T-helper 1 cell (primary cell): ENCODE measurements at places on chromosomes 5 and 9.

- DNase-seq = no peak
These were observed 109.9 kb downstream of the CACNA1B start for GRCh38 chr9:137987244-137988030.

- DNase-seq = no peak
These were observed 162.5 kb upstream of the KIF2A start for GRCh38 chr5:62143268-62144229.

DNA sequence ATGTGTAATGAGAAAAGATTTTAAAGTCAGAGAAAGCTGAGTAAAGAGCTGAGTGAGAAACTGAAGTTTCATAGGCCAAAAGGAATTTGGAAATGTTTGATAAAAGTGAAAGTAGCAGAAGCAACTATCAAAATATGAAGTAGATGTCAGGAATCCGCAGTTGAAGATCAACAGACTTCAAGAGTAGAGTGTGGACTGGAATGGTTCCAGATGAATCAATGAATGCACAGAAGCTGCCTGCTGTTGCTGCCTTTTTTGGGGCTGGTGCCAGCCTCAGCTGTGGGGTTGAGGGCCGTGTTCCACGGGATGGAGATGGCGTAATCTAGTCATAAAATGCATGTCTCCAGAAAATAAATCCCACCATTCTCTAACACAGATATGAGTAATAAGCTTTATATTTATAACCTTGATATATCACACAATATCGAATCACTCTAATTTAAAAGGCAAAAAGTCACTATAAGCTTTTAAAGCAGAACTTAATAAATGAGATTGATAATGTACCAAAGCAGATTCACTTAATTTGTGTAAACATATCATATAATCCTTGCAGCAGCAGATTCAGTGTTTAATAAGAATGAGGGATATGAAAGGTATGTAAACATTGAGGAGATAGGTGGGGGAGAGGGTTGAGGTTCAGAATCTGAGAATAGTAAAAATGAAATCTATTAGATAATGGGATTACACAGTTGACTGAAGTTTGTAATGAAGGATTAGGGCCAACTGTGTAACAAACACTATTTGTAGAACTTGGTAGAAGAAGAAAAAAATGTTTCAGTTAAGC lies 652.3 kb upstream of the FTMT start:
- no peak for DNase-seq

GRCh38 chr5:124194282-124194681 lies 552.2 kb downstream of the ZNF608 start:
- DNase-seq = no peak

DNA sequence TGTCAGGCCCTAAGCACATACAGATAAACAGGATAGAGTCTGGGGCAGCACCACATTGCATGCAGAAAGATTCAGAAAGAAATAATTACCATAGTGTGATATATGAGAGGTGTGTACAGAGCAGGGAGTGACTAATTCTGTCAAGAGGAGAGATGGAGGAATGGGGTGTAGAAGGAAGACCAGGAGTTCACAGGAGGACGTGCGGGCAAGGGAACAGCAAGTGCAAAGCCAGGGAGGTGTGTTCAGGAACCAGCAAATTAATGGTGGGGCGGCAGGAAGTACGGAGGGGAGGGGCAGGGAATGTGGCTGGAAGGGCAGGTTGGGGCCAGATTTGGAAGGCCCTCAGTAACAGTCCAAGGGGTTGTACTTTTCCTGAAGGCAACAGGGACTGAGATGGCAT lies 17.4 kb downstream of the EGR1 start:
- no peak for DNase-seq

DNA sequence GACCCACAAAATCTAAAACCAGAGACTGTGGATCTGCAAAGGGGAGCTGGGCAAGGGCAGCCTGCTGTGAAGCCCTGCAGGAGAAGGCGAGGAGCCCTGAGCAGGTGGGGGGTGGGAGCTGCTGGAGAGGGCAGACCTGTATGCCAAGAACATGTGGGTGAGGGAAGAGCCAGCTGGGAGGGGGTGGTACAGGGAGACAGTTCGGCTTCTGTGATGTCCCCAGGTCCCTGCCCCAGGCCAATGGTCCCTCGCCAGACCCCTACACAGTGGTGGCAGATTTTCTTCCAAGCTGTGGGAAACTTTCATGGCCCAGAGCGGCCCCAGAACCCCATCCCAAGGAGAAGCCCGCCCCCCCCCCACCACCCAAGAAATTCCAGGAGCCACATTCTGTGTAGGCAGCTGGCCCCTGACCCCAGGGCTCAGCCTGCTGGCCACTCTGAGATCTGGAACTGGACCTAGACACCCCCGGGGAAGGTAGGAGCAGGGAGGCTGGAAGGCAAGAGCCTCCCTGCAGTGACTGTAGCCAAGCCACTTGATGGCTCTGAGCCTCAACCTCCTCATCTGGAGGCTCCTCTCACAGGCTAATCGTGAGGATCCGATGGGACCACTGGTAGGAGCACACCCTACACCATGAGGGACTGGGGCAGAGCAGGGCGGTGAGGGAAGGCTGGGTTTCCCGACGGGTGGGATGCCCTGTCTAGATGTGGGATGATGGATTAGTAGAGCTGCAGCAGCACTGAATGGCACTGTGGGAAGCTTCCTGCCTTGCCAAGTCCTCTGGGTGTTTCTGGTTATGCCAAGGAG lies 22.6 kb upstream of the CSF1R start:
- no peak for DNase-seq
